ENCODE measurements at places on chromosomes 2 and 18.

DNA sequence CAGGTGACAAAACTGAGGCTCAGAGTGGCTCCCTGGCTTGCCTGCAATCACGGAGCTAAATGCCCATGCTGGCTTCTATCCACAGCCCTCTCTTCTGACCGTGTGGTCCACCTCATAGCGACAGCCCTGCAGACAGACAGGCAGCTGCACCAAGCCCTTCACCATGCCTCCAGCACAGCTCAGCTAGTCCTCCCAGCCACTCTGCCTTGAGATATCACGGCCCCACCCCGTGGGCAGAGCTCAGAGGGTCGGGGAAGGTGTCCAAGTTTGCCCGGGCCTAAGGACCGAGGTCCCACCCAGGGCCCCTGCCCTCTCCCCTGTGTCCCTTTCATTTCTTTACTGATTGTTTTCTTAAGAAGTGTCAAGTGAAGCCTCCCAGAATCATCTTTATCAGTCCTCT is 128.2 kb upstream of the GLI2 start:
- no peak for DNase-seq

DNA sequence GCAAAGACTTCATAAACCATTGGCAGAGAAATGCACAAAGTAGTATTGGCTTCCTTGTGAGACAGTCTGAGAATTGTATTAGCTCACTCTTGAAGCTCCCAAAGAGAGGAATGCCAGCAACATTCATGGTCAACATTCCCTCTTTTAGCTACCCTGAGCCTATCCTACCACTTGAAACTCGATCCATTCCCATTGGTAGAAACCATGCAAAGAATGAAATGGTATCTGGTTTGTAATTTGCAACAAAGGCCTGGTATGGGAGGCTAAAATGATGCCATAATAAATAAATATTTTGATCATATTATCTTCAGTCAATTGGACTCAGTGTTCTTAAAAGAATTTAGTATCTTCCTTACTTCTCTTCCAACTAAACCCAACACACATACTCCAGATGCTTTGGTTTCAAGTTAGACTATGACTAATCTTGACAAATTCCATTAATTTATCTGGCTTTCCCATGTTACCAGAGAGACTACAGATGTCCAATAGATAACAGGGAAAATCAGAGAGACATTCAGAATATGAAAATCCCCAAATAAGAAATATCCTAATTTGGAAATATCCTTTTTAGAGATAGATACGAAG is 102.9 kb downstream of the DHRS9 start:
- DNase-seq: no peak

DNA sequence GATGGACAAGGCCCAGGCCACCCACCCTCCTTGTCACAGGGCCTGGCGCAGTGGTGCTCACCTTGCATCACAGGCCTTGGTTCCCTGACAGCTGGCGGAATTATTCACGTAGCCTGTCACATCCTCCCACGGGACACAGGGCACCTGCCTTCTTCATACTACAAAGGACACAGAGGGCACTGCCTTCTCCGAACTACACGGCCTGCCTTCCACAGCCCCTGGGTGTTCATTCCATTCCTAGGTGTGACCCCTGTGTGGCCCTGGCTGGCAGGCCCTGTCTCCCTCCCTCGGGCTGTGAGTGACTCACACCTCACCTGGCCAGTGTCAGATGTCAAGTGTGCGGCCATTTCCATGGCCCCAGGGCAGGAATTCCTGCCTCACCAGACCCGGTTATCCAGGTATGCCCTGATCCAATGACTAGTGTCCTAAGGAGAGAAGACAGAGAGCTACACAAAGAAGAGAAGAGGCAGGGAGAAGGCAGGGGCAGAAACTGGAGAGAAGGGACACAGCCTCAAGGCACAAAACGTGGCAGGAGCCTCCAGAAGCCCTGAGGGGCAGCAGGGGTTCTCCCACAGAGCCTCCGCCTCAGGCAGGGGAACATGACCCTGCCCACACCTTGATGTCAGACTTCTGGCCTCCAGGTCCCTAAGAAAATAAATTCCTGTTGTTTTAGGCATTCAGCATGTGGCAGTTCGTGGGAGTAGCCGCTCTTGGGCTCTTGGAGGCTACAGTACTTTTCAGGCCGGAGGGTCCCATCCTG is 43.4 kb downstream of the MBP start:
- DNase-seq: no peak

GRCh38 chr18:56021136-56021808 is 433.3 kb upstream of the TCF4 start:
- DNase-seq: no peak

GRCh38 chr2:13035866-13036265 is 319.1 kb downstream of the TRIB2 start:
- DNase-seq: no peak
